A549 (cell line): ENCODE measurements at places on chromosomes 2 and 18. TPM values are rescaled to one million over a fixed set of nuclear protein-coding genes. Genes with fewer than 3 reads are reported as not detected.

Gene SERPINB2
- not detected in 3 replicates for polyA plus RNA-seq

- no peak for DNase-seq
Observed at GRCh38 chr2:37923308-37924055, 1.6 kb upstream of the RMDN2 start.

- peak; percentile 23 for DNase-seq
Observed at GRCh38 chr2:215878476-215879063, 134.8 kb downstream of the MREG start.

DNA sequence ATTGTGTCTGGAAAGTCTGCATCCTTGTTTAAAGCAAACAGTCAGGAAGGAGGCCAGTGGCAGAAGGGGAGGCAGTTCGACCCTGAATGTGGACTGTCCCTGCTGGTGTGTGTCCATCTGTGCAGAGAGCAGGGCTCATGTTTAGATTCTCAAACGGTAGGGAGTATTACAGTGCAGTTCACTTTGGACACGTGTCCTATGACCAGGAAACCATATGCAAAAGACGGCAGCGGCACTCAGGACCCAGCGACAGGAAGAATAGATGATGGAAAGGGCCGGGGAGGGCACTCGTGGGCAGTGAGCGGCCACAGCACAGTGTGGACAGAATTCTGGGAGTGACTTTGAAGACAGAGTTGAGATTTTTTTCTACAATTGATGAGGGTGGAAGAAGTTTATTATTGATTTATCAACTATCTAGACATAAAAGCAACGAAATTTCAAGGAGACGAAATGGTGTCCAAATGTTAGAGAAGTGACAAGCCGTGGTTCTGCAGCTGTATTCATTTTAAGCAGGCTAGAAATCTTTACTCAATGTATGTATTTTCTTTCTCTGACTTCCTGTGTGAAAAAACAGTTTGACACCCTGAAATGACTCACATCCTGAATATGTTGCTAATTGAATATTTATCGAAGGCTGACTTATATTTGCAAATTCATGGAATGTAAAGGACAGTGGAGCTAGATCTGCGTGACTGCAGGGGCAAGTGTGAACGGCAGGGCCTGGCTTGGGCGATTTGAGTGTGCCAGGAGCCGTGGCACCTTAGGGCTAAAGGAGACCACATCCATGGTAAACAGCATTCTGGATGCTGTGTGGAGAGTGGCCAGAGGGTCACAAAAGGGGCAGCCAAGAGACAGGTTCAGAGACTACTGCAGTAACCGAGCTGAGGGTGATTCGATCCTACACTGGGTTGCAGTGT lies 214.2 kb downstream of the PTGR3 start:
- DNase-seq: no peak

Gene CYP27C1
- polyA plus RNA-seq: 3.0 to 5.5 TPM (median 4.6 TPM) in 3 replicates

GRCh38 chr2:105215586-105216192 lies 25.9 kb upstream of the GPR45 start:
- no peak for DNase-seq

Gene ACTG2
- polyA plus RNA-seq: 0.26 to 0.51 TPM (median 0.33 TPM) in 3 replicates

DNA sequence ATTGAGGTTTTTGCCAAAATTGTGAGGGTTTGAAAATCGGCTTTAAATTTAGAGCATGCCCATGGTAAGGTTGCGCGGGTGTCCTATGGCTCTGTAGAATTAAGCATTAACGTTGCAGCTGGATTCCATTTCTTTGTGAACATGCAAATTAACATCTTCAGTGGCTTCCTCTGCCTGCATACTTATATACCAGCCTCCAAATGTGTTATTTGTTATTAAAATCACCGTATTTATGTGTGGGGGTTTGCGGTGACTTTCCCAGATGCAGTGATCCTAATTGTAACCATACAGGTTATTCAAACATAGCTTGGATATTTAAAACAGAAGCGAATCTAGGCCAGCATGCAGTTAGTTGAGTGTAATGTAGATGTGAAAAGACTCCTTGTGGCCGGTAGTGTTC lies 80.2 kb downstream of the TGOLN2 start:
- no peak for DNase-seq

Gene GNLY
- polyA plus RNA-seq: not detected in 3 replicates

DNA sequence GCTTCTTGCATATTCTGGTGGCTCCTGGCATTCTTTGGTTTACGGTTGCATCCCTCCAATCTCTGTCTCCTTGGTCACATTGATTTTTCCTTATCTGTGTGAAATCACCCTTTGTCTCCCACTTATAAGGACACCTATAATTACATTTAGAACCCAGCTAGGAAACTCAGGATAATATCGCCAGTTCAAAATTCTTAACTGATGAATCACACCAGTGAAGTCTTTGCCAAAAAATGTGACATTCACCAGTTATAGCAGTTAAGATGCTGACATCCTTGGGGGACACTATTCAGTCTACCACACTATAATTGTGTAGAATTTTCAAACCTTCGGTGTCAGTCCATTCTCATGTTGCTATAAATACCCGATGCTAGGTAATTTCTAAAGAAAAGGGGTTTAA lies 320.2 kb downstream of the TMX3 start:
- DNase-seq: no peak

DNA sequence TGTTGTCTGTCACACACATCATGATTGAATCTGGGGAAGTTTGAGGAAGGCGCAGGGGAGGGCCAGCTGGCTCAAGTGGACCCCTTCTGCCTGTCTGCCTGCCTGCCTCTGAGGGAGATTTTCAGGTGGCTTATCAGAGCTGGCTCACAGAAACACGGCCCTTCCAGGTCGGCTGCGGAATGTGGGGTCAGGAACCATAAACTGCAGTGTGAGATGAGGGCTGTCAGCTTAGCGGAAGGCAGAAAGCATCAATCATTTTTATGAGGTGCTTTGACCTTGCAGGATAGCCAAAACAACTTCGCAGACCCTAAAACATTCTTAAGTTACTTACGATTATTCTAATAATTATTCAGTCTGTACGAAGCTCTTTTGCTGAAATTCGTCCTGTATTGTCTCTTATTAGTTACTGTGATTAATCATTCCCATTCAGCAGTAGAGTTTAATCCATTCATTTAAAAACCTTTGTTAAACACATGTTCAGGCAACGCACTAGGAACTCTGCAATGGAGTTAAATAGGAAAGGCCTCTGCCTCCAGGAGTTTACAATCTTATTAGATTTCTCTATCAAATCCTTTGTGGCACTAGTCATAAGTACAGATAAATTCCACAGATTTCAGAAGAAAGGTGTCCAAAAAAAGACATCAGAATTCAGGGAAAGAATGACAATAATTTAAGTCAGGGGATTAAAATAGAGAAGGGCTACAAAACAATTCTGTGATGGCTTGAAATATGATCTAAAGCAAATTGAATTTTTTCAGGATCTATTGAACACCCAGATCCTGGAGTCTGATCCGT lies 371.6 kb downstream of the HRH4 start:
- no peak for DNase-seq

- DNase-seq: no peak
Observed at GRCh38 chr2:74562126-74562775, 7.7 kb downstream of the DOK1 start.

GRCh38 chr18:58140387-58141325 lies 96.6 kb downstream of the NEDD4L start:
- DNase-seq: no peak

Gene ORC2
- 20.7 to 24.5 TPM (median 22.9 TPM) in 3 replicates for polyA plus RNA-seq

Gene CDCA7
- polyA plus RNA-seq: 37.0 to 40.3 TPM (median 39.4 TPM) in 3 replicates

DNA sequence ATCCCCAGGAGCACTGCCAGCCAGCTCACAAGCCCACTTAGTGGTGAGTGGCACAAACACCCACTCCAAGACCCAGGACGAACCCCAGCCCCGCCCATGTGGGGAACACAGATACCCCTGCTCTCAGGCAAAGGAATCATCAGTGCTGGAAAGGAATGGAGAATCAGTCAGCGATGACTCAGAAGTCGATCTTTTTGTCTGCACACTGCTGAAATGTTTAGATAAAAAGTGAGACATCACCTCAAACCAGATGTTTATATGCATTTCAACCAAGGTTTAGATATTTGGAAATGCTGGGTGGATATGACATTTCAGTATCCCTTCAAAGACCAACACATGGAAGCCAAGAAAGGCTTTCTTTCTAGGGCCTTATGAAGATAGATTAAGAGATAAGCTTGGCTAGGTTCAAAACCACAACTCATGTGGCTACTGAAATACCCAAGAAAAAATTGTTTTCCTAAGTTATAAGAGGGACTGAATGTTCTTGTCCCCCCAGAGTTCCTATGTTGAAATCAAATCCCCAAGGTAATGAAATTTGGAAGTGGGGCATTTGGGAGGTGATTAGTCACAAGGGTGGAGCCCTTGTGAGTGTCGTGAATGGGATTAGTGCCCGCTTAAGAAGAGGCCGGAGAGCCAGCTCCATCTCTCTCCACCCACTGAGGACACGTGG lies 43.7 kb downstream of the POU3F3 start:
- no peak for DNase-seq

Gene STK16
- polyA plus RNA-seq: 36.9 to 40.4 TPM (median 37.0 TPM) in 3 replicates

GRCh38 chr2:171227066-171227782 lies 66.5 kb upstream of the TLK1 start:
- no peak for DNase-seq

DNA sequence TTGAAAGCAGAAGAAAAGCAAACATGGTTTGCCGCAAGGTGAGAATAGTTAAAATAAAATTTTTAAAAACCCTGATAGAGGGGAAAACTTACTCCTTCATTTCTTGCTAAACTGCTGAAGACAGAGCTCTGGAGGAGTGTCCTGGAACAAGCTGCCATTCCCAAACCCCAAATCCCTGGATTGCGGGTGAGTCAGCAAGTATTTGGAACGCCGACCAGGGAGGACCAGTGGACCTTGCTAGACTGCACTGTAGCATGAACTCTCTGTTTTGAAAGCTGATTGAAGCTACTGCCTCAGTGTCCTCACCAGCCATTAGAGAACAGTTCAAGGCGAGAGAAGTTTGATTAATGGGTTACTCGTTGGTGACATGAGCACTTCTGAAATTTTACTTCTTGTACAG lies 99.4 kb upstream of the RASGRP3 start:
- no peak for DNase-seq

DNA sequence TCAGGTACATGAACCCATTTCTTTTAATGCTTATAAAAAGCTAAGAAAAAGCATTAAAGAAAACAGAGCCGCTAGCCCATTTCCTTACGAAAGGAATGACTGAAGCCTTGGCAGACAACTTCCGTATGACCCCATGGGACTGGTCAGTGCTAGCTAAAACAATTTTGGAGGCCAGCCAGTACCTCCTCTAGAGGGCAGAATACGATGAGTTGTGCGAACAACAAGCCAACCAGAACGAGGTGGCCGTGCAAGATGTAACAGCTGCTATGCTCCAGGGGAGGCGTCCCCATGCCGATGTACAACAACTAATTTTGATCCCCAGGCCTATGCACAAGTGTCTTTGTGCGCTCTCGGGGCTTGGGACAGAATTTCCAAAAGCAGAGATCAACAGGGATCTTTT lies 16.7 kb downstream of the MAP3K2 start:
- DNase-seq: no peak

- DNase-seq: no peak
Observed at GRCh38 chr2:28389399-28390240, 3.0 kb upstream of the FOSL2 start.

- DNase-seq: no peak
Observed at GRCh38 chr2:236334122-236334876, 70.1 kb upstream of the ASB18 start.
